Stimulated activated CD8-positive, alpha-beta memory T cell treated with anti-CD3 and anti-CD28 coated beads, Interleukin-7, amount 100 ng/mL, for 4 hours (primary cell): ENCODE measurements at places on chromosomes 7 and 10.
A peak's percentile ranks its signal among the peaks of the same experiment; 100 is the strongest.

DNA sequence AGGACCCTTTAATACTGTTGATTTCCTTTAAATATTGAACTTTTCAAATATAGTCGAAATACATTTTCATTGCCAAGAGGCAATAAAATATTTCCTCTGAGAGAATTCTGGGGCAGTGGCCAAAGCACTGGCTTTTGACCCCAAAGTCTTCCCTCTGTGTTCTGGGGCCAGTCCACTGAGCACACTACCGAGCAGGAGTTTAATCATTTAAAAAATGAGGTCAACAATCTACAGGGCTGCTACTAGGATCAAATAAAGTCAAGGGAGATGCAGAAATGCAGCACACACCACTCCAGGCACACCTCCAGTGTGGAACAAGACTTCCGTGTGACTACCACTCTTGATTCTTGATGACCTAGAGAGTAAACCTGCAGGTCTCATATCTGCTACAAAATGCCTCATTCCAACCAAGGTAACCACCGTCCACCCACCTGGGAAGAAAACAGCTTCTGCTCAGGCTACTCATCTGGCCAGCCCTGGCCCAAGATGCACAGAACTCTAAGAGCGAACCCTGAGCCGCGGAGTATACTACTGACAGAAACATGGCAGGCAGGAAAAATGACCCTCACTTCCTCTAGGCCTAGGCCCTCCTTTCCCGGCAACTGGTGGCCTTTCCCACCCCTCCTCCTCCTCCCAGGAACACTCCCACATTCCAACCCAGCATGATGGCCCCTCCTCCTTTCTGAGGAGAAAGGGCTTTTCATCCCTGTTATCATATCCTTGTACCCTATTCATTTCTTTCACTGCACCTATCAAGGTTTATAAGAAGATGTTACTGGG, 97.7 kb downstream of the ALOX5 start:
- DNase-seq = no peak

GRCh38 chr10:5589661-5590511, 65.1 kb downstream of the CALML3 start:
- DNase-seq = no peak

- DNase-seq = no peak
Measured at GRCh38 chr7:36310897-36311296, 78.8 kb upstream of the ANLN start.

DNA sequence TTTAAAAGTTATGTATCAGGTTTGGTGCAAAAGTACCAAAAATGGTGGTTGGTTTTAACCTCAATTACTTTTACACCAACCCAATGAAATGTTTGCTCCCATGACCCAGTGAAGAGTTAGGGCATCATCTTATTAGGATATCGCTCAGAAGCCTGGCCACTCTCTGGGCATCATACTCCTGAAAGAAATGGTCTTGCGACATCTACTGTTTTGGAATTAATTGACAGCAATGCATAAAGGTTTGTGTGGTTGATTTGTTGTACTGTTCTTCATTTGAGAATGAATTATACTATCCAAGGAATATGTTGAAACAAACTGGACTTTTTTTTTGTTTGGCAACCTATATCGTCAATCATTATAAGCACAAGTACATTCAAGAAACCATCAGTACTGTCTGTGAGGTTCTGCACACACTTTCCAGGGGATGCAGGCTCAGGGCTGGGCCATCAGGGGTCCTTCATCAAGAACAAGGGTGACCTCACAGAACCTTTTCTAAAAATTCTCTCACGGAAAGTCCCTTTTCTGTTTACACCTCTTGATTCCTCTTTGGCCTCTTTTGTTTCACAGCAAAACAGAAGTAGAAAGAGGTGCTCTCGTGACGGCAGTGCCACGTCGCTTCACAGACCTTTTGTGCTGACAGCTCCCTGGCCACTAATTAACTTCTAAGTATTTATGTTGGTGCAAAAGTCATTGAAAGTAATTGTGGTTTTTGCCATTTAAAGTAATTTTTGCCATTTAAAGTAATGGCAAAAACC, 117.2 kb upstream of the KLF6 start:
- no peak for DNase-seq

DNA sequence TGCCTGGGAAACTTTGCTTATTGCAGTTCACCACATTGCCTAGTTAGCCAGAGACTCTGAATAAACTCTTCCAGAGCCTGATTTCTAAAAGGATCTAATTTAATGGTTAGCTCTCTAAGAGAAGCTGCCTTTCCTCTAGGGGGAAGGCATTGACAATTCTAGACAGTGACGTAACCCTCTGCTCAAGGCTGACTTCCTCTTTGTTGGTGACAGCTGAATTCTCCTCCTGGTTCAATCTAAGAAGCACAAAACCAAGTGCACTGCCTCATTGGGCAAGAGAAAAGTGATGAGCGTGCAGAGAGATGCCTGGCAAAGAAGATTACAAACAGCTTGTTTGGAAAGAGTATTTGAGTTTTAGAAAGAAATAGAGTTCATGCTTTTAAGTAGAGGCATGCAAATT, 102.7 kb downstream of the MACC1 start:
- DNase-seq = no peak

GRCh38 chr10:112986544-112987190, 36.6 kb downstream of the TCF7L2 start:
- no peak for DNase-seq

DNA sequence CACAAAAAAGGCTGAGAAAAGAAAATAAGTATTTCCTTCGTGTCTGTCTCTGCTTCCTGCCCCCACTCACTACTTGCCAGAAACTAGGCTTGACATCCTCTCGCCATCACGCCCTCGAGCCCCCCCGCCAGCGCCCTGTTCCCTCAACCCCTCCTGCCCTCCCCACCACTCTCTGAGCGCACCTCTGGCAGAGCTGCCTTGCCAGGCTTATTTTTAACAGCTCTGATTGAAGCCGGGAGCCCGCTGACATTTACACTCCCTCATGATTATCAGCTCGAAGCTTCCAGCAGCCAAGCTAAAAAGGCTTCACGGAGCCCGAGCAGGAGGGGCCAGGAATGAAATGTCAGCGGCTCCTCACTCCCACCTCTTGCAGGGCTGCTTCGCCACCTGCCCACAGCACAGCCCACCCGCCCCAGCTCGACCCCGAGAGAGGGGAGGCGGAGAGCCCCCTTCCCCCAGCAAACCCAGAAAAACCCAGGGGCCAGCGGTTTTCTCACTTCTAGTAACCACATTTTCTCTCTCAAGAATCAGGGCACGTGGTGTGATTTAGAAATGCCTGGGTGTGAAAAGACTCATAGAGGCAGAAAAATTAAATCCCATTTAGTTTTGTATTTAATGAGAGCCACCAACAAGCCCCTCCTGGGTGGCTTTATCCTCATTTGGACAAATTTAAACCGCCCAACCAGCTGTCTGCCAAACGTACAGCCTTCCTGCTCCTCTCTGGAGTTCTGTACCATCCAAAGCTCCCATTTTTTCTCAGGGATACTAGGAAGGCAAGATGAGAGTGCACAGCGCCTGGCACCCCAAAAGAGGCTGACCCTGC, 89.3 kb downstream of the SLIT1 start:
- DNase-seq = no peak

- no peak for DNase-seq
Measured at GRCh38 chr10:119391440-119392251, 150.9 kb downstream of the RGS10 start.

GRCh38 chr10:93941606-93942005, 47.8 kb downstream of the SLC35G1 start:
- no peak for DNase-seq

GRCh38 chr10:18501198-18501597, 150.2 kb downstream of the NSUN6 start:
- DNase-seq = no peak

GRCh38 chr10:103917302-103918052, 507 bp downstream of the STN1 start:
- DNase-seq = peak; percentile 8

GRCh38 chr10:34013235-34013634, 678.8 kb upstream of the NRP1 start:
- DNase-seq = no peak

DNA sequence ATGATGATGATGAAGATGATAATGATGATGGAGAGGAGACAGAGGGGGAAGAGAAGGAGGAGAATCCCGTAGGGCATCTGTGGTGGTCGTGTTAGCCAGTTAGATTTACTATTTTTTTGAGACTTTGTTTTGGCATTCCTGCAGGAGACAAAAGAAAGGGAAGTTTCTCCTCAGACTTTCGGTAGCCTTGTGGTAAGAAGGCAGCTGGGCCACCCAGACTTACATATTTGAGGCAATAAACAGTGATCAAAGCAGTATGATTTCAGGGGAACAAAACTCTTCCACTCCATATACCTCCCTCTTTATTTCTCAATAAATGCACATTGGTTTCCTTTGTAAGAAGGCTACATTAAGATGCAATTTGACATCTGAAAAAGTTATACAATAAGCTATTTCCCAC, 32.4 kb upstream of the BICC1 start:
- DNase-seq = no peak

DNA sequence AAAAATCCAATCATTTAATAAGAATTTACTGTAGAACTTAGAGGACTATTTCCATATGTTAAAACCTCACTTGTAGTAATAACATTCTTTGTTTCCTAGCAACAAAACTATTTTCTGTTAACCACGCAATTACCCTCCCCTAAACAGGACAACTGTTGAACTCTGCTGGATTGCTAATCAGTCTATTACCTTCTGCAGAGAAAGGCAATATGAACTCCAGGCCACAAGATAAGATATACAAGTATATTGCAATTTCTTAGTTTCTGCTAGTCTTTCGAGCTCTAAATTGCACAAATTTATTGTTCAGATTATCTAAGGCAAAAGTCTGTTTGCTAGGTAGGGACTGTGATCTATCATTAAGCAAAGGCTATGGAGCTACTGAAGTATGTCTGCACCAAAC, 920.1 kb upstream of the LRRN3 start:
- DNase-seq = no peak

GRCh38 chr7:156478486-156478885, 162.1 kb upstream of the RNF32 start:
- DNase-seq = no peak

GRCh38 chr10:68561865-68562649, 1.9 kb downstream of the TET1 start:
- DNase-seq = no peak

GRCh38 chr10:132665946-132666704, 119.8 kb downstream of the NKX6-2 start:
- DNase-seq = no peak

GRCh38 chr10:10813656-10814055, 204.0 kb upstream of the CELF2 start:
- DNase-seq = no peak

DNA sequence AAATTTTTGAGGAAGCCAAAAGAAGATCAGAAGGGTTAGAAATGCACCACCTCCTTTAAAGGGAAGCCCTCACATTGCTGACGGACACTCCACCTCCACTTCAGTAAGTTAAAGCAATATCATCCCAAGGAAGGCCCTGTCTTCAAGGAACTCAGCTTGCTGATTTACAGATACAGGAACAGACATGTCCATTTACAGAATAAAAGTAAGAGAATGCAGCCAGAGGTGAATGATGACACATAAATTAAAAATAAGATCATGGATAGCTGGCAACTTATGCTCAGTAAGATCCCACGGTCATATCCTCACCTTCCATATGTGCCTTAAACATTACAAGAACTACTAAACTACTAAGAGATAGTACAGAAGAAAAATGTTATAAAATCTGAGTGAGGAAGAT, 20.4 kb downstream of the GRB10 start:
- DNase-seq = no peak

DNA sequence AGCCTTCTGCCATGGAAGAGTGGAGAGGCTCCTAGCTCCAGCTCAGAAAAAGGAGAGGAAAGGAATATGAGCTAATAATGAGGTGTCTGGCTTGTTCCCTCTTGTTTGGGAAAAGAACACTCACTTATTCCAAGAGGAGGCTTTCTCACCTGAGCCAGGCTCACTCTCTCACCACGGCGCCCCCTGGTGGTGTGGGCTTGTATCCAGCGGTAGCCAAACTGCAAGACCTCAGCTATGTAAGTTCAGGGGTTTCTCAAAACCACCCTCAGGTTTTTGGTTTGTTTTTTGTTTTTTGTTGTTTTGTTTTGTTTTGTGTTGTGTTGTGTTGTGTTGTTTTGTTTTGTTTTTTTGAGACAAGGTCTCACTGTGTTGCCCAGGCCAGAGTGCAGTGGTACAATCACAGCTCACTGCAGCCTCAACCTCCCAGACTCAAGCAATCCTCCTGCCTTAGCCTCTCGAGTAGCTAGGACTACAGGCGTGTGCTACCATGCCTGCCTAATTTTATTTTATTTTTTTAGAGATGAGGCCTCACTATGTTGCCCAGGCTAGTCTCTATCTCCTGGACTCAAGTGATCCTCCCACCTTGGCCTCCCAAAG, 124.0 kb downstream of the TMEM130 start:
- peak; percentile 34 for DNase-seq

DNA sequence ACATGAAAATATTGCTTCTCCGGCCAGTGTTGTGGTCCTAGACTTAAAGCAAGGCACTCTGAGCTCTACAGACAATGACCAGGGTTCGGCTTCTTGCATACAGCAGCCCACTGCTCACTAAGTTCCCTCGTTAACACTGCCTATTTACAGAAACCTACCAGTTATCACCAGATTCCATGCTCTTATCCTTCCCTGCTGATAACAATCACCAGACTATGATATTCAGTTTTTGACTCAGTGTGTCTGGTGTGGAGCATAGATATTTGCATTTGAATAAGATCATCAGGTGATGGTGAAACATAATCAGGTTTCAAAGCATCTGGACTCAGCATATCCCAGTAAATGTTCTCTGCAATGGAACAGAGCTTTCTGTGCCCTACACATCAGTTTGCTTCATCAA, 182.3 kb downstream of the SNX13 start:
- DNase-seq = no peak

DNA sequence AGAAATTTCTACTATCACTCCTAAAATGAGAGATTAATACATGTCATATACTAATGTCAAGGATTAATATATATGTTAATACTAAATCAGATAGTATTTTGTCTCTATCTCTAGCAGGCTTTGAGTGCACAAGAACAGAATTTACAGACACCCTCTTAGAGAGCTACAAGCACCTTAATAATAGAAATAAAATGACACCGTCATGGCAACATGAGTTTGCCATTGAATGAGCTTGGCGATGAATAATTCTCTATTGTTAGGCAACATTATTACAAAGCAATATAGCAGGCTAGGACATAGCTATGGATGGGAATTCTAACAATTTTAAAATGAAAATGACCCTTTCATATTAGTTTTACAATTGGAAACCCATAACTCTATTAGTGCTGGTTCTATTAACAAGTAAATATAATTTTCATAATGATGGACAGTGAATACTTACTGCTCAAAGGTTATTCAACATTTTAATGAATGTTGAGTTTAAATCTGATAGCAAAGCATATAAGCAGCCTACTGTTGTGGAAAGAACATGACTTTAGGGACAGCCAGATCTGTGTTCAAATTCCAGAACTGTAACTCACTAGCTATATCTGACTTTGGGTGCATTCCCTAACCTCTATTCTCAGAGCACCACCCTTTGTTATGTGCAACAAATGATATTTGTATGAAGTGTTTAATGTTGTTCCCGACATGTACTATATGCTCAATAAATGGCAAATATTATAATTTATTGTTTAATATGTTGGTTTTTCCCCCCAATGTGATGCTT, 184.5 kb upstream of the DKK1 start:
- DNase-seq = no peak
